Activated T-cell treated with anti-CD3 and anti-CD28 coated beads, Interleukin-2, amount 50 U/mL, for 4 hours (primary cell): ENCODE measurements at places on chromosomes 6 and 20. TPM values are rescaled to one million over a fixed set of nuclear protein-coding genes. Genes with fewer than 3 reads are reported as not detected.

The LAMA2 gene
- total RNA-seq: 2.1 TPM

The ZNF334 gene
- total RNA-seq: 0.42 TPM

The TFAP2B gene
- total RNA-seq: not detected

The GCM1 gene
- 0.11 TPM for total RNA-seq

The C2 gene
- 0.95 TPM for total RNA-seq

The TOX2 gene
- total RNA-seq: 0.66 TPM

The C20orf173 gene
- total RNA-seq: not detected

- DNase-seq: peak; percentile 50
Measured at GRCh38 chr20:44217342-44218092, 6.9 kb upstream of the OSER1 start.

DNA sequence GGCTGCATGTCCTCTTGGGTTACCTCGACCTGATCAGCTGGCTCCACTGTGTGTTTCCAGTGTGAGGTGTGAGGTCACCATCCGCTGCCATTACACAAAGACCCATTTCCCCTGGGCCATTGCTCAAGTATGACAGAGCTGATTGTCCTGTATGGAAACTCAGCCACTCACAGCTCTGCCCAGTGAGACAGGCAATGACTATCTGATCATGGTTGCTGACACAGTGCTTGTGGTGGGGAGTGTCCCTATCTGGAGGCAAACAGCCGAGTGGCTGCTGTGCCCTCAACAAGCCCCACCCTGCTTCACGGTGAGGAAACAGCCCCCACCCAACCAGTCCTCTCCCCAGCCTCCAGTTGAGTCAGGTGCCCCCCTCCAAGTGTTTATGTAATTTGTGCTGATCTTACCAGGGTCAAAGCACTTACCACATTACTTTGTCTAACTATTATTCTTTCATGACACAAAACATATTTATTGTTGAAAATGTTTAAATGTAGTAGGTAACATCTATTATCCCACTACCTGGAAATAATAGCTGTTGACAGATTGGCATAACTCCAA, 11.7 kb upstream of the MAPK13 start:
- peak; percentile 65 for DNase-seq

DNA sequence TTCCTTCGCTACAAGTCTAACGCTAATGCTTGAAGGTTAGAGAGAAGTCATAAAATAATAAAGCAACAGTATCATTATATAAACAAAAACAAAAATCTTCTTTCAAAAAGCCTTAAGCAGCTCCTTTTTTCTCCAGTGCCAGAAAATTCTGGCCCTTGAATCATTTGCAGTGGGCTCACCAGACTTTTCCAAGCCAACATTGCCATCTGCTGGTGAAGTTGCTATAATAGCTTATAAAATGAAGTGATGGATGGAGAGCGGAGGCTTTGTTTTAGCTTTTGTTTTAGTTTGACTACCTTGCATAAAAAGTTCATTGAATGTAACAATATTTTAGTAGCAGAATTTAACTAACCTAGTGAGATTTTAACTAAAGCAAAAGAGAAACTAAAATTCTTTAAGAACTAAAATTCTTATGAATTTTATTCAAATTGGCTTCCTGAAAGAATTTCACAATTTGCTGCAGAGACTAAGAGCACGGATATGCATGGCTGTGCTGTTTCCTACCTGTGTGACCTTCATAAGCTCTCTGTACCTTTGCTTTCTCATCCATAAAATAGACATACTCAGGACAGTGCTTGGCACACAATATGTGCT, 44.8 kb upstream of the SLC2A12 start:
- peak; percentile 56 for DNase-seq

- no peak for DNase-seq
Measured at GRCh38 chr6:26336355-26337198, 28.4 kb upstream of the BTN3A2 start.

- peak; percentile 73 for DNase-seq
Measured at GRCh38 chr20:33667676-33668465, 1.1 kb downstream of the ACTL10 start.

- DNase-seq: no peak
Measured at GRCh38 chr6:138160329-138161087, 1.2 kb upstream of the ARFGEF3 start.

GRCh38 chr6:158970640-158971275, 29.2 kb downstream of the RSPH3 start:
- no peak for DNase-seq

DNA sequence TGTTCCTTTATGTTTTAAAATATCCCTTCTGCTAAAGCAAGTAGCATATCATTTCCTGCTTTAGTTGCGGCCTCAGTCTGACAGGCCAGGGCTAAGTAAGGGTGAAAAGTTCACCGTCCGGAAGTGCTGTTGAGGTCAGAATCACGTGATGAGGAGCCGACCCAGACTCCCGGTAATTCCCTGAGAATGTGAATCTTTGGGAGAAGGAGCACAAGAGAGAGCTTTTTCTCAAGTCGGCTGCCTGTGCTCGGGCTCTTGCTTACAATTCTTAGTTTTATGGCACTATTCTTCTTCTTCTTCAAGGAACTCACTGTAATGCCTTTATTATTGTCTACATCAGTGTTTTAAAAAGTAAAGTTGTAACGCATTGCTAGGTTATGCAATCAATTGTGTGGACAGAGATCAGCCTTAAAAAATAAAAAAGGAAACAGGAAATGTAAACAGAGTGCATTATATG, 309.3 kb downstream of the PRL start:
- DNase-seq: no peak

GRCh38 chr6:26408828-26409730, 7.0 kb downstream of the BTN3A1 start:
- no peak for DNase-seq

DNA sequence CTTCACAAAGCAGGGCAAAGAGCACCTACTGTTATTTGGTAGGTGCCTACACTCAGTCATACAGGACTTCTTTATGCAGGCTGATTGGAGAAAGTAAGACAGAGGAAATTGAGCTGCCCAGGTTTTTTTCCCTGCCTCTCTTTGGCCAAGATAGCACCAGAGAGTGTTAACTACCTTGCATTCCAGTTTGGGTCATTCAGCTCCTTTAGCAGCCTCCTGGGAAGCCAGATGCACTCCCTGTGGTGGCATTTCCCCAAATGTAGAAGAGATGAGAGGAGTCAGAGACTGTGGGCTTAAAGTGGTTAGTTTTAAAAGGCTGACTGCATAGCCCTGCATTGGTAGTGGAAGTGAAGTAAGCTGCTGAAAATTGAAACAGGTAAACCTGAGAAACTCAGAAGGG, 358.4 kb downstream of the BCKDHB start:
- DNase-seq: no peak

GRCh38 chr6:6881438-6882225, 226.1 kb upstream of the RREB1 start:
- DNase-seq: no peak

DNA sequence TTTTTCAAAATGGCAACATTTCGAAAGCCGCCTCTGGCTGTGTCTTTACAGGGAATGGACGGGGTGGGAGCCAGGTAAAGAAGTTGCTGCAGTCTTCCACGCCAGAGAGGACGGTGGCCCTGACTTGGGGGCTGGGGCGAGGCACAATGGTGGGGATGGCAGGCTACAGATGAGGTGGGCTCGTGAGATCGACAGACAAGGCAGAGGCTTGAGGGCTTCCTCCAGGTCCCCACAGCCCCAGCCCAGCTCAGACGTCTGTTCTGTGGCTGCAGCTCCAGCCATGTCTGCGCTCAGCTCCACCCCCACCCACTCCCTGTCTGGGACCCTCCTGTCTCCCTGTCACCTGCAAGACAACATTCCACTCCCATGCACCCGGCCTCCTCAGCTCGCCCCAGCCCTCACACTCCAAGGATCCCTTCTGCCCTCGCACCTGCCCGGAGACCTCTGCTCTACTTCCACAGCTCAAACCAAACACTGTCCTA, 7.4 kb upstream of the C20orf144 start:
- DNase-seq: no peak

DNA sequence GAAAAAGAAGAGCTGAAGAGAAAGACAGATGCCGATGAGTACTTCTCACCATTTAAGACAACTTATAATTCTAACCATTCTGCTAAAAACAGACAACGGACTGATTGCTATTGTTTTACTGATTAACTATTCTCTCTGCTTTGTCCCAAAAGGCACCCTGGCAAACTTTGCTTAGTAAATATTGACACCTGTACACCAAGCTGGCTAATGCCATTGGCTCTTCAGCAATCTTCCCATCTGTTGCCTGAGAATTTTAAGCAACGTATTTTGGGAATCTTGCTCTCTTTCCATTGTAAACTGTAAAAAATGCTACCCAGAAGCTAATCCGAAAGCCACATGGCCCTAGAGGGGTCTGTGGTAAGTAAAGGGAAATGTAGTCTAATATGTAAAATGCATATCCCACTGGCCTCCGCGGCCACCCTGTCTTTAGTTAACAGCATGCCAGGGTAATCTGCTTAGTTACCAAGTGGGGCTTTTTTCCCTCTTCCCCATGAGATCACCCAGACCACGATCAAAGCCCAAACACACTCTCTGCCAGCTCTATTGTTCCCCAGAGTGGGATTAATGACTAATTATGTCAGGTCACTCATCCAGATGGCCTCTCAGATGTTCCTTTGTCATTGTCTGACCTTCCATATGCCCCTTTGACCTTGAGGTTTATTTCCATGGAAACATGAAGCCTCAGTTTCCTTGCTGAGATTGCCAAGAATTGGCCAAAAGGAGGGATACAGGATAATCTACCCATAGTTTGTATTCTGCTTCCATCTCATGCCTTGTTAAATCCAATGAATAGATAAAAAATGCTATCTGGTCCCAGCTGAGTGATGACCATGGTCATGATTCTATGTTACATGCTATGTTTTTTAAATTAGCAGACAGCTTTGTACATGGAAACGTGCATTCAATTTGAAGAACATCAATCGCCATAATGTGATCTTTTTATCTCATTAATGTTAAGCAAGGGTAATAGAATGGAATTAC, 216.4 kb upstream of the MCHR2 start:
- no peak for DNase-seq

DNA sequence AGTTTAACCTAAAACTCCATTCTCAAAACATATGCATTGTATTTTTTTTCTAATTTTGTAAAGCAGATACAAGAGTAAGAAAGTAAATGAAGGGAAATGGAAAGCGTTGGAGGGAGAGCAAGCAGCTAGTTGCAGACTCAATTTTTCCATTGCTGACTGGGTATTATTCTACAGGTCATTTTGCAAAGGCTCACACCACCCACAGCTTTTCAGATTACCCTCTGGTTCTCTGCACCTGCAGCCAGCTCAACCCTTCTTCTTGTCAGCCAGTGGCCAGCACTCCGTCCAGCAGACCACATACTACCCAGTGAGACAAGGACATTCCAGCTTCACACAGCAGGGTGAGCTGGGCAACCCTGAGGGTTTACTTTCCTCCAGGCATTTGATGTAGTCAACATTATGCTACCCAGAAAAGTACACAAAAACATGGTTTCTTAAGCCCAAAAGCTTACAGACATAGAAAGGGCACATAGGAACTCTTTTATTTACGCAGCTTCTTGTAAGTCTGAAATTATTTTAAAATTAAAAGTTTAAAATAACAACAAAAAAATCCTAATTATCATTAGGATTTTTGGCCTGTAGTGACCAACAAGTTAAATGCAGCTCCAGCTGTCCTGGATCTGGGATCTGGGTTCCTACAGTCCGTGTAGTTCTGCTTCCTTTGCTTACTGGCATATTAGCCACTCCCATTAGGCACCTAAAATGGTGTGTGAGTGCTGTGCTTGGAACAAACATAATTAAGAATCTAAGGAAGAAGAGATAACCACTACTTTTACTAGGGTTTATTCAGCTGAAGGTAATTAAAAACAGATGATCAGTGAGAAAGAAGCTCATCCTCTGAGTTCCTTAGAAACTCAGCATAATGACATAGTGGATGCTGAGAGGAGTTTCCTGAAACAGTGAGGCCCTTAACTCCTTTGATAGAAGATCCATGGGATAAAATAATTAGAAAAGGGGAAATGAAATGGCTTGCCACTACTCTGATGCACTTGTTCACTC, 185.3 kb downstream of the PKHD1 start:
- no peak for DNase-seq

DNA sequence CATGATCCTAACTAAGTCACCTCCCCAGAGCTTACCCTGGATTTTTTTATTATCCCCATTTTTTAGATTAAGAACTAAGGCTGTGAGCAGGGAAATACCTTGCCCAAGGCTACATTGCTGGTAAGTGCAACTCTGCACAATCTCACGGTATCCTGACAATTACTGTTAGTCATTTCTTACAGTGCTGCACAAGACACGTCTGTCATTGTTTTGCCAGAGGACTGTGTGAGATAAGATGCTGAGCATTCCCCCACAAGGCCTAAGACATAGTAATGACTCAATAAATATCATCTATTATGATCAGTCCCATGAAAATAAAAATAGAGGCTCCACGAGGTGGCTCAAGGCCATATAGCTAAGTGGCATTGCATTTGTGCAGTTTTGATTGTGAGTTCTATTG, 21.0 kb downstream of the PFDN4 start:
- no peak for DNase-seq

DNA sequence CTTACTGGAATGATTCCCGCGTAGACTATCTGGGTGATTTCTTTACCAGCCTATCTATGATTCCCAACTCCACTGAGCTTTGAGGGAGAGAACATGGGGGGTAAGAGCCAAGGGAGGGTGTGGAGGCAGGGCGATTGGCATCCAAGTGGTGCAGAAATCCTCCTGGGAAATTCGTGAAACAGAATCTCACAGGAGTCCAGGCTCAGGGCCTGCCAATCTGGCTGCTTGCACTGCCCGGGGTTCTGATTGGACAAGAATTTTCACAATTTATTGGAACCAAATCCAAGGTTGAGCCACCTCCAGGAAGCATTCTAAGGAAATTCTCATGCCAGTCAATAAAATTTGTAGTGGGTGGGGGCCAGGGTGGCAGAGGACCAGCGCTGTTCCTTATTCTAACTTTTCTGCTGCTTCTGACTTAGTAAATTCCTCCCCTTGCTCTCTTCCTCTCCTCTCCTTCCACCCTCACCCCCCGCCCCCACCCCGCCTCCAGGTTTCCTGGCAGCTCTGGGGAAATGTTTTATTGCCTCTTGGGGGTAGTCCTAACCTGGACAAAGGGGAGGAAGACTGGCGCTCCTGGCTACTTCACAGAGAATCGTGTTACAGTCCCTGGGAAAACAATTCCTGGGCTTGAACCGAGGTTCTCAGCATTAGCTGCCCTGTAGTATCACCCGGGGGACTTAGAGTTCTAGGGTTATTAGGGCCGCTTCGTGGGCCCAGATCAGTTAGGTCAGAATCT, 3.1 kb downstream of the BMP6 start:
- DNase-seq: no peak

DNA sequence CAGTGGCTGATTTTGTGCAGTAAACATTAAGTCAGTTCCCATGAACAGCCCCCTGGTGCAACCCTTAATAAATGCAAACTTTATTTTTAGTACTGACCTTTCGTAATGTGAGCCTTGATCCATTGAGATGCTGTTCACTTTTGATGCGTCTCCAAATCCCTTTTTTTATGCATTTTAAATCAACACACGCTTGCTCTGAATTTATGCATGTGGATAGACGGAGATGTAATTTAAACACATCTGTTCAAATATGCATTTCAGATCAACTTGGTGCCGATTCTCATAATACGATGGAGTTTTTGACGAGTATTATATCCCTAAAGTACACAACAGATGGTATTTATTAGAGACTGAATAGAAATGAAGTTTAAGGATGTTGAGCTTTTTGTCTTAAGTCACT, 505.7 kb downstream of the CDKAL1 start:
- DNase-seq: no peak
